Frontal cortex (tissue), 4 donors: ENCODE measurements at places on chromosomes 16 and 17. TPM values are rescaled to one million over a fixed set of nuclear protein-coding genes. Genes with fewer than 3 reads are reported as not detected.

TBC1D3E gene
- 0.41 TPM for total RNA-seq

SLC13A2 gene
- total RNA-seq: not detected

RCVRN gene
- total RNA-seq: under 0.01 TPM

ADCY9 gene
- total RNA-seq: 6.5 TPM

C1QTNF8 gene
- not detected for total RNA-seq

CACNG5 gene
- total RNA-seq: 2.9 TPM

STX1B gene
- total RNA-seq: 11.4 TPM

RAD51D gene
- 9.8 TPM for total RNA-seq

TOP3A gene
- 36.3 TPM for total RNA-seq

ACOX1 gene
- total RNA-seq: 98.2 TPM

LRRC75A gene
- 3.3 TPM for total RNA-seq

CCL8 gene
- total RNA-seq: not detected

KRTAP4-4 gene
- total RNA-seq: not detected

CTF1 gene
- 0.41 TPM for total RNA-seq

TP53TG3F gene
- total RNA-seq: not detected

TP53TG3 gene
- total RNA-seq: not detected

SMIM22 gene
- total RNA-seq: not detected

MILR1 gene
- total RNA-seq: 0.82 TPM

ZNF652 gene
- total RNA-seq: 28.5 TPM

PMP22 gene
- 9.4 TPM for total RNA-seq

KRTAP2-3 gene
- total RNA-seq: not detected

GRB7 gene
- not detected for total RNA-seq

ATP2A3 gene
- total RNA-seq: 2.4 TPM

MYO15A gene
- total RNA-seq: 2.4 TPM

CFAP97D1 gene
- total RNA-seq: not detected

TXNDC17 gene
- 26.9 TPM for total RNA-seq

TERB1 gene
- total RNA-seq: 0.41 TPM

KRT24 gene
- not detected for total RNA-seq

ITGB4 gene
- 1.2 TPM for total RNA-seq

RNF112 gene
- total RNA-seq: 26.1 TPM

TBX2 gene
- total RNA-seq: 1.2 TPM

KRT33B gene
- total RNA-seq: not detected

CBFA2T3 gene
- total RNA-seq: 0.82 TPM

DPEP3 gene
- total RNA-seq: not detected

HAS3 gene
- 4.9 TPM for total RNA-seq

RAMP2 gene
- total RNA-seq: 15.9 TPM

NUP88 gene
- total RNA-seq: 90.9 TPM

PPY gene
- total RNA-seq: not detected

PIRT gene
- under 0.01 TPM for total RNA-seq

CCL14 gene
- total RNA-seq: not detected

DOC2B gene
- total RNA-seq: 35.1 TPM

AGRP gene
- total RNA-seq: not detected

NPTX1 gene
- total RNA-seq: 6.1 TPM

PLLP gene
- 1.6 TPM for total RNA-seq

OTOP3 gene
- total RNA-seq: not detected

CES5A gene
- 0.41 TPM for total RNA-seq

FOXN1 gene
- total RNA-seq: not detected

NDEL1 gene
- 41.2 TPM for total RNA-seq

CA7 gene
- total RNA-seq: not detected

BIRC5 gene
- total RNA-seq: 6.9 TPM

TNRC6C gene
- total RNA-seq: 26.9 TPM

MYH13 gene
- not detected for total RNA-seq

DLG4 gene
- 111 TPM for total RNA-seq

TEDC2 gene
- 7.7 TPM for total RNA-seq

CTU2 gene
- total RNA-seq: 15.1 TPM

TNS4 gene
- not detected for total RNA-seq
